ACHN (cell line): ENCODE measurements at places on chromosomes 4 and X.

GRCh38 chr4:127362686-127363085, 270.1 kb upstream of the INTU start:
- no peak for DNase-seq

- DNase-seq: no peak
Measured at GRCh38 chrX:19683817-19684216, 168.5 kb upstream of the MAP3K15 start.

- DNase-seq: peak; percentile 8
Measured at GRCh38 chrX:12894074-12895030, 12.1 kb upstream of the TLR8 start.

DNA sequence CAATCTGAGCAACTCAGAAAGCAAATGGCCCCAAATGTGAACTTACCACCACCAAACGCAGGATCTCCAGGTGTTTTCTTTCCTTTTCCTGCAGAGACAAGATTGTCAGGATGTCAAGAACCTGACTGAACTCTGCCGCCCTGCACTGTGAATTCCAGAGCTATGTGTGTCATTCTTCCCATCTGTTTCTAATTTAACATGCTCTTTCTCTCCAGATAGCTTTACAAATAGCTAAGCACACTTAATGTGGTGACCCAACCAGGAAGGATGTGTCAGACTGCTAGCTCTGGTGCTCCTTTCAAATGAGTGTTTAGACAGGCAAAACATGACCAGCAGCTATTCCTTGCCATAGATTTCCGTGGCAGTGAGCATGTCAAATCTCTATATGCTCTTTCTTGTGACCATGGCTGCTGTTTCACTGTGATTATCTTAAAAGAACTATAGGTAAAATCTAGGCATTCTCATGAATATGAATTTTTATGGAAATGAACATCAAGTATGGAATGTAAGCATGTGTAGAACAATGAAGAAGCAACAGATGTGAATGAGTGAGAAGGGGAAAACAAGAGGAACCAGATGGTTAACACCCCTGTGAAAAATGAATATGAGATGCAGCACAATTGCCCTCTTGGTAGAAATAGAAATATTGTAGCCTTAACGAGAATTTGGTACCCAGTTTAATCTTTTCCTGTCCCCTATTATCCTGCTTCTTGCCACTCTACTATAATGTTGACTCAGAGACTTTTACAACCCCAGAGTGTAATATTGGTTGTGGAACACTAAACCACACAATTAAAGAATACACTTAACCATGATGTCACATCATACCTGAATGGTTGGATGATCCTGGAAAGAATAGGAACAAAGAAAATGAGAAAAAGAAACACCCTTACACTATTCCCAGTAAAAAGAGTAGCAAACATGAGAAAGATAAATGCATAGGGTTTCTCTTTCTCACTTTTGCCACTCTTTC, 247.8 kb upstream of the DKK2 start:
- DNase-seq: peak; percentile 74

GRCh38 chr4:9877123-9877522, 95.7 kb downstream of the DRD5 start:
- DNase-seq: no peak

- DNase-seq: no peak
Measured at GRCh38 chr4:88280228-88280795, 4.0 kb downstream of the PPM1K start.

DNA sequence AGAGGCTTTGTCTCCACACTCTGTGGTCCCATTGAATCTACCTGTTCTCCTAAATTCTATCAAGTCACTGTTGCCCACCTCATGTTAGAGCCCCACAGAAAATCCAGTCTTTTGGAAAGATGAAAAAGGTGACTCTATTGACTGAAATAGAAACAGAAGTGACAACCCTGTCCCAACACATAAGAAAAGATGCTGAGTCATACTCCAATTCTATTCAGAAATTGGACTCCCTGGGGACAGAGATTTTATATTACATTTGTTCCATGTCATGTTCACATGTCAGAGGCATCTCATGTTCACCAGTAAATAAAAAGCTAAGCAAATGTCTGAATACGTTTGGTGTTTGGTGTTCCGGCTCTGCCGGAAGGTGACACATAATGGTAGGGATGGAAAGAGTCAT, 2.9 kb upstream of the GRPR start:
- no peak for DNase-seq

DNA sequence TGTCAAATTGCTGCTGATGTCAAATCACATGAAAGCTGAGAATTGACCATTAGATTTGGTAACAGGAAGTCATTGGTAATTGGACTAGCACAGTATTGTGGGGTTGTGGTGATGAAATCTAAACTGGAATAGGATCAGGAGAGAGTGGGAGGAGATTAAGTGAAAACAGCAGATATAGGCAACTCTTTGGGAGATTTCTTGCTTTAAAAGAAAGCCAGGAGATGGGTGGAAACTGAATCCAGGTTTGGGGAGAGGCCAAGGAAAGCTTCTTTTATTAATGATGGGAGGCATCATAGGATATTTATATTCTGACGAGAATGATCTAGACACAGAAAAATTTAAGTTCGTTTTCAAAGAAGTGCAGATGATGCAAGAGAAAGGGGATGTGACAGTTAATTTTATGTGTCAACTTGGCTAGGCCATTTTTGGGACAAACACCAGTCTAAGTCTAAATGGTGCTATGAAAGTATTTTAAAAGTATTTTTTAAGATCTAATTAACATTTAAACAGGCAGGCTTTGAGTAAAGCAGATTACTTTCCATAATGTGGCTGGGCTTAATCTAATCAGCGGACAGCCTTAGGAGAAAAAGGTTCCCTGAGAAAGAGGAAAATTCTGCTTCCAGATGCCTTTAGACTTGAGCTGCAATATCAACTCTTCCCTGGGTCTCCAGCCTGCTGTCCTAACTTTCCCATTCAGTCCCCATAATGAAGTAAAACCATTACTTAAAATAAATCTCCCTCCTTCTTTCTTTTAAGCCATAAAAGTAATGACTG, 24.7 kb downstream of the SEC24D start:
- DNase-seq: no peak

GRCh38 chrX:53287493-53288138, 6.2 kb upstream of the IQSEC2 start:
- peak; percentile 31 for DNase-seq

- DNase-seq: no peak
Measured at GRCh38 chr4:150328496-150328895, 250.3 kb downstream of the DCLK2 start.

DNA sequence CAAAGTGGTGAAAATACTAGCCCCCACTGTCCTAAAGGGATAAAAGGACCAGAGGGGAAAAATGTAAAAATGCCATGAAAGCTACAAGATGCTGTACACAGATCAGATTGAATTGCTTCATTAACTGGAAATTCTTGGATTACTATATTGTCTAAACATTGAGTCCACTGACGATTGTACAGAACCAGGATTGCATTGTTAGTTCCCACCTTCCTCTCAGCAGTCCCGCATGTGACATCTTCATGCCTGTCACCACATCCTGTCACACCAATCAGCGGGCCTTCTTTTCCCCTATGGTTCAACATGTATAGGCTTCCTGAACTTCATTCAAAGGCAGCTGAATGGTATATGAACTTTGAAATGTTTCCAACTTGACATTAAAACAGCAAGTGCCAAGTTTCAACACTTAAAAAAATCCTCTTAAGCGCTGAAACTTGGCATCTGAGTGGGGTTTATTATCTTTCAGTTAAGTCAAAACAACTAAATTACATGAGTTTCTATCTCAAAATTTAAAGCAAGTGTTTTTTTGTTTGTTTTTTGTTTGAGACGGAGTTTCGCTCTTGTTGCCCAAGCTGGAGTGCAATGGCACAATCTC, 24.6 kb downstream of the ZRSR2 start:
- DNase-seq: no peak

GRCh38 chrX:49206543-49206942, 6.5 kb upstream of the SYP start:
- DNase-seq: no peak

- DNase-seq: no peak
Measured at GRCh38 chr4:41791557-41791956, 43.0 kb upstream of the PHOX2B start.

DNA sequence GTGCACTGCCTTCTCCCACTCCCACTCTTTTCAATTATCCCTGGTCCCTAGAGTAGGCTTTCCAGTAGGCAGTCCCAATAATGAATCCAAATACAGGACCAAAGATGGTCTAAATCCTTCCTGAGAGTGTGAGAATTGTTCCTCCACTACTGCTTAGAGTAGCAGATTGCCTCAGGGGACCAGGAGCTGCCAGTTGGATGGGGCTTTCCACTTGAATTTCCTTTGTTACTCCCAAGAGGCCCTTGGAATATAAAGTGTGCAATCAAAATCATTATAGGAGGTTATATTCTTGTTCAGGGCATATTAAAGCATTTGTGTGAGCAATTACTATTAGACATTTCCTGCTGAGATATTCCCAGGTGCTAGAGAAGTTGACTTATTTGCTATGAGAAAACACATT, 156.6 kb upstream of the TLL1 start:
- DNase-seq: no peak

DNA sequence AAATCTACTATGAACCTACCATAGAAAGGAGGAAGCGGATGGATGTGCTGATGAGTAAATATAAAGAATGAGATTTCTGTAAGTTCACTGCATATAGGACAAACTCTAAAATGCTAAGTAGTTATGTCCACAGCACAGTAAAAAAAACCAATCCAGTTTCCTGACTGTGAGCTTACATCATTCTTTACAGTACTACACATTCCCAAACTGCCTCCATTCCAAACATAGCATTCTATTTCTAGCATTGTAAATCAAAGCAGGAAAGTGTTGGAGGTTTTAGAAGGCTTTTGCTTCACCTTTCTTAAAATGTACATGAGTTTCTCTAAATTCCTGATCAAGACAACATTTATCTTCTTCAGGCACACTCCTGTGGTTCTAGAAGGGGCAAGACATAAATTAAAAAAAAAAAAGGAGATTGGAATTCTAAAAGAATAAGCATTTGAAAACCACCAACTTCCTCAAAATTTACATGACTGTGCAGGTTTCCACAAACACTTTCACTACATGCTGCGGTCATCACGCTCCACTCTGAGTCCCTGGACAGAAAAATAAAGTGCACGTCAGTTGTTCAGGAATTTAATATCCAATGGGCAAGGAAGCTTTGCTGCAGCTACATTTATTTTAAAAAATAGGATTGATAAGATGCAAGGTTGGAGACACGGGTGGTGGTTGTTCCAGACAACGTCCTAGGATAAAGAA, 297.6 kb upstream of the STS start:
- no peak for DNase-seq

DNA sequence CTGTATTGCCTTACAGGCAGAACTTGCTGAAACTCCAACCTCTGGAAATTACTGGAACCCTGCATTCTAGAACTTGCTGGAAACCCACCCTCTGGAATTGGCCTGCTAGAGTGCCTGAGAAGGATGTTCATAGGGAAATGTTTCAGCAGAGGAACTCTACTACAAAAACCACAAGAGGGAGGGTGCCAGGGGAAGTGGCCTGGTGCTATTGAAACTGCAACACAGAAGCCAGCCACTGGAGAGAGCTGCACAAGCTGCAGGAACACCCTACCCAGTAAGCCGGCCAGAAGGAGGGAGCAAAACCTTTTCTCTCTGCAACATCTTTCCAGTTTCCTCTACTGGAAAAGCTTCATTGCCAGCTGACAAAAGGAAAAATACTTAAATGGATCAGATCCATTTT, 2.5 kb upstream of the BRWD3 start:
- DNase-seq: peak; percentile 50

GRCh38 chr4:100117750-100118149, 72.5 kb downstream of the DDIT4L start:
- no peak for DNase-seq

DNA sequence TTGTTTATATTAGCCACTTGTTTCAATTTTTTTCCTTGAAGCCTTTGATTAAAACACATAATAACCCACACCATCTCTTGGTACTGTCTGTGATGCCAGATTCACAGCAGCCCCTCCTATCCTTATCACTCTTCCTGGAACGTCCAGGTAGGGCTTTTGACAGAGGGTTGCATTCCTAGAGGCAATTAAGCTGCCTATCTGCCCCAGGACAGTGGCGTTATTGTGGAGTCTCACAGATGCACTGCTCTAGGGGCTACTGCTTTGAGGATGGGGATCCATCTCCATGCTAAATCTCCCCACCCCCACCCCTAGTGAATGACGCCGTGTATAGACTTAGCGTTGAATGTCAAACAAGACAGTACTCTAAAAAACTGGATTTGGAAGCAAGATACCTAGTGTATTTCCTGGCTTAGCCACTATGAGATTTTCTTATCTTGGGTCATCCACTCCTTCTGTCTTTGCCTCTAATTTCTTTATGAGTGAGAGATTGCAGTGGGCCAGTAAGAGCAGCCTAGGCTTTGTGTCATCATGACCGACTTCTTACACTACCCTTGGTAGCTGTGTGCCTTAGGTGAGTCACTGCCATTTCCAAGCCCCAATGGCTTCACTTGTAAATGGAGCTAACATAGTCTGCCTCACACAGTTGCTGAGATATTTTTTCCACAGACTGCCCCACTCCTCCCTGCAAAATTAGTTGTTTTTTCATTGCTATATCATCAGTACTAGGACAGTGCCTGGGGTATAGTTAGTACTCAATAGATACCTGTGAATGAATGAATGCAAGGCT, 90.9 kb downstream of the EGF start:
- no peak for DNase-seq

GRCh38 chrX:129593137-129593536, 53.1 kb downstream of the OCRL start:
- DNase-seq: no peak

GRCh38 chr4:163592212-163592611, 97.7 kb downstream of the TMA16 start:
- DNase-seq: no peak

- DNase-seq: no peak
Measured at GRCh38 chrX:30941898-30942297, 52.8 kb upstream of the TAB3 start.

- no peak for DNase-seq
Measured at GRCh38 chrX:115031989-115032388, 14.6 kb upstream of the IL13RA2 start.

DNA sequence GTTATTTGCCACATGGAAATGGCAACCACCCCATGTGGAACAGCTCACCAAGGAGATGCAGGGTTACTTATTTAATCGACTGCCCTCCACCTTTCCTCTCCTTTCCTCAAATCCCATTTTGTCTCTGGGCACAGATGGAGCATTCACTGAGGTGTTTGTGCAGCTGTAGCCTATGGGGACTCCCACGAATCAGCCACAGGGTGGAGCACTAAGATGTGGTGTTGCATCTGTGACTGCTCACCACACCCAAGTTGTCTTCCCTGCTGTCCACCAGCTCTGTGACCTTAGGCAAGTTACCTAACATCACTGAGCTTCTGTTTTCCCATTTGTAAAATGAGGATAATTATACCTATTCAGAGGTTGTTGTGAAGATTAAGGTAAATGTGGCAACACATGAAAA, 252.4 kb upstream of the CPEB2 start:
- DNase-seq: peak; percentile 2
